Activated T-helper 1 cell treated with anti-CD3 and anti-CD28 coated beads, Interleukin-12 subunit alpha, Interleukin-12 subunit beta, Interleukin-2, Interleukin-4 antibody, amounts not matched to agents 30 ng/mL and 10 ng/mL and 1 ng/mL, durations not matched to agents 14 hours and 24 hours and 36 hours (primary cell): ENCODE measurements at places on chromosomes 13 and 19. TPM values are rescaled to one million over a fixed set of nuclear protein-coding genes. Genes with fewer than 3 reads are reported as not detected.

- H3K4me3 ChIP-seq, result no peak overlapping the region
- no peaks in the 10 kb centered on the region for H3K36me3 ChIP-seq
- no peak for DNase-seq
- no peak overlapping the region for H3K27ac ChIP-seq
- H3K27me3 ChIP-seq, result no peaks in the 10 kb centered on the region
Measured at GRCh38 chr13:72120632-72121031, 253.6 kb upstream of the DACH1 start.

GRCh38 chr13:48682436-48682835 lies 28.7 kb downstream of the CYSLTR2 start:
- no peak overlapping the region for H3K27ac ChIP-seq
- H3K27me3 ChIP-seq, result no peaks in the 10 kb centered on the region
- H3K4me3 ChIP-seq, result no peak overlapping the region
- no peaks in the 10 kb centered on the region for H3K36me3 ChIP-seq
- DNase-seq, result no peak

DNA sequence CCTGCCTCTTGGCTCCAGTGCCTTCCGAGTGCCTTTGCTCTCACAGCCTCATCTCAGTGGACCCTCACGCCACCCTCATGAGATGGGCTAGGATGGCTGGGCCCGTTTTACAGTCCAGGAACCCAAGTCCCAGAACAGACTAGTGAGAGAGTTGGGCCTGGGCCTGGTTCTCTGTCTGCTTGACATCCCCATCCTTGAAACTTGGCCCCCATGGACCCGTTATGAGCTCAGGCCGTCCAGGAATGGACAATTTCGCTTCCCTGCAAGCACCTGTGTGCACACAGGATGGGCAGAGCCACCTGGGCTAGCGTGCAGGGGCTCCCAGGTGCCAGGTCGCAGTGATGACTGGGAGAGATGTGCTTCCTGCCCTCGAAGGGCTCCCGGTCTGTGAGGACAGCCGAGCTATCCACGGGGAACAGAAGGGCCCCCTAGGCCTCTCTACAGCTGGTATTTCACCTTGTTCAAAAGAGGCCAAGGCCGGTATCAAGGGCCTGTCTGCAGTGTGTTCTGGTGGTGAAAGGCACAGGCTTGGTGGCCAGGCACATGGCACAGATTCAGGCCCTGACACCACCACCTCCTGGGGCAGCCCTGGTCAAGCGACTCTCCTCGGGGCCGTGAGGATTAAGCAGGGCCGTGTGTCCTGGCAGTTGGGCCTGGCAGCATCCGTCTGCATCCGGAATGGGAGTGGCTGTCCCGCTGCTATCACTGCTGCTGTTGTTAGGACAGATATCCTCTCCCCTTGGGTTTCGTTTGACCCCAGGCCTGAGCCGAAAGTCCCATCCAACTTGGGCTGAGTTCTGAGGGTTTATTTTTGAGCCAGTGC lies 38.9 kb downstream of the CAPN12 start:
- H3K4me1 ChIP-seq, result no peaks in the 10 kb centered on the region
- H3K4me3 ChIP-seq, result no peak overlapping the region
- H3K27ac ChIP-seq, result no peak overlapping the region

DNA sequence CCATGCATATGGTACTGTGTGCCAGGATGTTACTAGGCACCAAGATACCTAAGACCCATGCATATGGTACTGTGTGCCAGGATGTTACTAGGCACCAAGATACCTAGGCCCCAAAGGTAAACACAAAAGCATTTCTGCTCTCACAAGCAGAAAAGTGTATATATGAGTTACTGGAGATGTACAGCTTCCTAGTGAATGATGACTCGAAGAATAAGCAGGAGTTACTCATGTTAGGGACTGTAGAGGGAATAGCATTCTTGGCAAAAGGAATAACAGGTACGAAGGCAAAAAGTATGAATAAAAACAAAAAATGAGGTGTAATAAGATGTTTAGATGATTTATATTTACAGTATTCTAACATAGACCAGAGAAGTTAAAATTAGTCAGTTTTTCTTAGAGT lies 383.7 kb downstream of the DIAPH3 start:
- no peak overlapping the region for H3K4me3 ChIP-seq
- H3K27me3 ChIP-seq, result no peaks in the 10 kb centered on the region
- no peak for DNase-seq
- H3K27ac ChIP-seq, result no peak overlapping the region
- no peaks in the 10 kb centered on the region for H3K4me1 ChIP-seq

DNA sequence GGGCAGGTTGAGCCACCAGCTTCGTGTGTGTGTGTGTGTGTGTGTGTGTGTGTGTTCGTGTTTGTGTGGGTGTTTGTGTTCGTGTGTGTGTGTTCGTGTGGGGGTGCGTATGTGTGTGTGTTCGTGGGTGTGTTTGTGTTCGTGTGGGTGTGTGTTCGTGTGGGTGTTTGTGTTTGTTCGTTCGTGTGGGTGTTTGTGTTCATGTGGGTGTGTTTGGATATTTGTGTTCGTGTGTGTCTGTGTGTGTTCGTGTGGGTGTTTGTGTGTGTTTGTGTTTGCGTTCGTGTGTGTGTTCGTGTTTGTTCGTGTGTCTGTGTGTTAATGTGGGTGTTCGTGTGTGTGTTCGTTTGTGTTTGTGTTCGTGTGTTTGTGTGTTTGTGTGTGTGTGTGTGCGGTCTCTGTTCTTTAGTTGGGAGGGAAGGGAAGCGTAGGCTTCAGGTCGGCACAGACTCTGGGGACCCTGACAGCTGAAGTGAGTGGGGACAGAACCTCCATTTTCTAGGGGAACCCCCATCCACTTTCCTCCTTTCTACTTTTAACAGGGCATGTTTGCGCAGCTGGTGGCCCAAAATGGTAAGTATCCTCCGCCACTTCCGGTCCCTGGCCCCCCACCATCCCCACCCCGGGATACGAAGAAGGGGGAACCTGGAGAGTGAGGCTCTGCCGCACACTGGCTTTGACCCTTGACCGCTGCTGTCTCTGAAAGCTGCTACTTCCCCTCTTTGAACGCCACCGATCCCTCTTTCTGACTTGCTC lies 1.6 kb downstream of the TNFSF9 start:
- peak overlapping the region; percentile 64 for H3K4me3 ChIP-seq
- H3K4me1 ChIP-seq, result peaks cover 55% of the 10 kb centered on the region
- peaks cover 18% of the 10 kb centered on the region for H3K36me3 ChIP-seq
- peaks cover 32% of the 10 kb centered on the region for H3K27me3 ChIP-seq
- no peak for DNase-seq

DNA sequence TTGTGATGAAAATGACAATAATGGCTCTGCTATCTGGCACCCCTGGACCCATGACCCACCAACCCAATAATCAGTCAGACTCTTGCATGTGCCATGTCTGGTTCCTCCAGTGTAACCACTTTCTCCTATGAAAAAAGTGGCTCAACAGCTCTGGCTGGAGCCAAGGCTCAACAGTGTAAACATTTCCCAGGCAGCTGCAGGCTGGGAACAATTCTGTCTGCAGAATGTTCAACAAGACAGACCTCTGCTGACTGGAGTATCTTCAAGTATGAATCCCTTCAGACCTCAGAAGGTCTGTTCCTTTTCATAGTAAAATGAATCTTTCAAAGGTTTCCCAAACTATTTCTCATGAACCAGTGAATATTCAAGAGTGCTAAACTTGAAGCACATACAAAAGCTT lies 410.1 kb upstream of the HTR2A start:
- H3K36me3 ChIP-seq, result no peaks in the 10 kb centered on the region
- no peak for DNase-seq
- no peak overlapping the region for H3K27ac ChIP-seq
- H3K4me1 ChIP-seq, result no peaks in the 10 kb centered on the region

GRCh38 chr19:12779162-12779993 lies 4.0 kb upstream of the HOOK2 start:
- DNase-seq, result no peak
- no peaks in the 10 kb centered on the region for H3K36me3 ChIP-seq
- no peaks in the 10 kb centered on the region for H3K27me3 ChIP-seq
- peaks cover 42% of the 10 kb centered on the region for H3K4me1 ChIP-seq
- peak overlapping the region; percentile 86 for H3K4me3 ChIP-seq

ZNF492 gene
- 0.27 and 0.29 TPM in 2 replicates for total RNA-seq

ZNF98 gene
- total RNA-seq, result not detected in 2 replicates

ABCA7 gene
- 15.8 and 18.3 TPM in 2 replicates for total RNA-seq
